ENCODE measurements at places on chromosomes 11 and 22.

DNA sequence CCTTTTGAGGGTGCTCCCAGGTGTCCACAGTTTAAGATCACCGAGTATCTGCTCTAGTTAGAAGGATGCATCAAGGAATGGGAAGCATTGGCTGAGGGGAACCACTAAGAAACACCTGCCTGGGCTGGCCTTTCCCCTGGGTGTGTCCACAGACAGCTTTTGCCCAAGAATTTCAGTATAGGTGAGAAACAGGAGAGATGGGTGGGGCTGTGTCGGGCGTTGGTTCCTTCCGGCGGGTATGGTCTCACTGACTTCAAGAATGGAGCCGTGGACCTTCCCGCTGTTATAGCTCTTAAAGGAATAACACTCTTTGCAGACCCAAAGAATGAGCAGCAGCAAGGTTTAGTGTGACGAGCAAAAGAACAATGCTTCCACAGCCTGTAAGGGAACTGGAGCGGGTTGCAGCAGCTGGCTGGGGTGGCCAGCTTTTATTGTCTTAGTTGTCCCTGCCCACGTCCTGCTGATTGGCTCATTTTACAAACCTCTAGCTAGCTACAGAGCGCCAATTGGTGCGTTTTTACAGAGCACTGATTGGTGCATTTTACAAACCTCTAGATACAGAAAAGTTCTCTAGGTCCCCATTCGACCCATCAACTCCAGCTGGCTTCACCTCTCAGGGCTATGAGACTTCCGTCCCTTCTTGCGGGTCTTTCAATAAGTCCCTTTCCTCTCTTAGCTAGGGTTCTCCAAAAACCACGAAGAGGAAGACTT lies 2.4 kb downstream of the FADS1 start:
- DNase-seq: no peak

GRCh38 chr11:75802021-75802912 lies 12.7 kb upstream of the UVRAG start:
- no peak for DNase-seq

- no peak for DNase-seq
These were observed 70.7 kb upstream of the E2F8 start for GRCh38 chr11:19311308-19312030.

- peak; percentile 22 for DNase-seq
These were observed 628 bp downstream of the CHKB start for GRCh38 chr22:50581950-50582492.

DNA sequence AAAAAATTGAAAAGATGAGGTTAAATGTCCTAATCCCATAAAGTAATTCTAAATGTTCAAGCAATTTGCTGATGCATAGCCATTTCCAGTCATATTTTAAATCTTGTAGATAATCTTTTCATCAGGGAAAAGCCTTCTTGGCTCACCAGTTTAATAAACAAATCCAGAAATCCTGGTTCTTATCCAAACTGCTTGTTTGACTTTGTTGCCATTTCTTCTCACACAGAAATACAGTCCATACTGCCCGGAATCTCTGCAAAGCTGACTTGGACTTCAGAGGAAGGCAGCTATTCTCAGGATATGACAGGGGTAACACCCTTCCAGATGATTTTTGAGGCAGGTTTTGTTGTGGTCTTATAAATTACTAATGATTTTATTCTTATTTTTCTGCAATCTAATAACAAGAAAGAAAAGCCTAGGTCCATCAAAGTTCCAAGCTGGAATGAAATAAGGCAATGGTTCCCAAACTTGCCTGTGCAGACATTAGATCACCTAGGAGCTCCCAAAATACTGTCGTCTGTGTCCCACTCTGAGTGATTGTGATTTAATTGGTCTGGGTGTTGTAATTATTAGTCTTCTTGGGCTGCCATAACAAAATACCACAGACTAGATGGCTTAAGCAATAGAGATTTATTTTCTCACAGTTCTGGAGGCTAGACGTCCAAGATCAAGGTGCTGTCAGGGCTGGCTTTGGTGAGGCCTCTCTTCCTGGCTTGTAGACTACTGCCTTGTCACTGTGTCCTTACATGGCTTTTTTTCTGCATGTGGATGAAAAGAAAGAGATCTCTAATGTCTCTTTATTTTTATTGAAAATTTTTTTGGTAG lies 55.1 kb upstream of the RCE1 start:
- DNase-seq: no peak

DNA sequence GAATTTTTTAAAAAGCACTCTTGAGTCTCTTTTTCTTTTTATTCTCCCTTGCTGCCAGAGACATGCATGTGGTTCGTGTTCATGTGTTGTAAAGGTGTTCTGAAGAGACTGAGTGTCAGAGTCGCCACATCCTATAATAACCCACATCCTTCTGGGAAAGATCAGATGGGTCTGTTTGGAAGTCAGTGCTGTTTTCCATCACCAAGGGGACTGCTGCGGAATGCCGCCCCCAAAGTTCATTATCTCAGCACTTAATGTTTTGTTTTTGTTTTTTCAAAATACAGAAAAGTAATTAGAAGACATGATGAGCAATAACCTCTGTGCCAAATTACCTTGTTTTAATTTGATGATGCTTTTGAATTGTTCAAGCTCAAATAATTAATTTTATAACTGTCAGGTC lies 56.9 kb upstream of the EIF3M start:
- no peak for DNase-seq

DNA sequence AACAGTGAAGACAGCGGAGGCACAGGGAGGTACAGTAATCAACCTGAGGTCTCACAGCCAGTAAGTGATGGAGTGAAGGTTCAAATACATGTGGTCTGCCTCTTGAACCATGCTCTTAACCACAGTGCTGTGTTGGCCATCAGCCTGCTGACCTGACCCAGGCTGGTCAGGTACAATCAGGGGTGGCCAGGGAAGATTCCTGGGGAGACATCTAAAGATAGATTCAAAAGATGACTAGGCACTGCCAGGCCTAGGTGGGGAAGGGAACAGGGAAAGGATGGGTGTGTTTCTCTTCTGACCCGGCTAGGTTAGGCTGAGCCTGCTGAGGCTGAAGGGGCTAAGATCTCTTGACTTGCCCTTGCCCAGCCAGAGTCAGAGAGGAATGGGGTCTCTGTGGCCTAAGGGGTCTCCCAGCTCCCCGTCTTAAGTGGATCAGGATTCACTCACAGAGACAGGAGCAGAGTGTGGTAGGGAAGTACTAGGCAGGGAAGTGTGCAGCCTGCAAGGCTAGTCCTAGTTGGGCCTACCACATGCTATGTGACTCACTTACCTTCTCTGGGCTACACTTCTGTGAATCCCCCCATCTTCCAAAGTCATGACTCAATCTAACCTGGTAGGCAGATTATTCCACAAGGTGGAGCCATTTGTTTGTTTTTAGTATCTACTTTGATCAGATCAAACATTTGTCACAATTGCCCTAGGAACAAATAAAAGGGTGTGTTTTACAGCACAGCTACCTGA lies 10.4 kb upstream of the SREBF2 start:
- no peak for DNase-seq

GRCh38 chr11:72278905-72279304 lies 34.9 kb upstream of the PHOX2A start:
- no peak for DNase-seq
